Activated CD4-positive, alpha-beta T cell treated with anti-CD3 and anti-CD28 coated beads, Interleukin-2, Interleukin-4, amounts not matched to agents 100 ng/mL and 50 ng/mL, durations not matched to agents 16 hours and 8 hours (primary cell): ENCODE measurements at places on chromosomes 5 and 9.

DNA sequence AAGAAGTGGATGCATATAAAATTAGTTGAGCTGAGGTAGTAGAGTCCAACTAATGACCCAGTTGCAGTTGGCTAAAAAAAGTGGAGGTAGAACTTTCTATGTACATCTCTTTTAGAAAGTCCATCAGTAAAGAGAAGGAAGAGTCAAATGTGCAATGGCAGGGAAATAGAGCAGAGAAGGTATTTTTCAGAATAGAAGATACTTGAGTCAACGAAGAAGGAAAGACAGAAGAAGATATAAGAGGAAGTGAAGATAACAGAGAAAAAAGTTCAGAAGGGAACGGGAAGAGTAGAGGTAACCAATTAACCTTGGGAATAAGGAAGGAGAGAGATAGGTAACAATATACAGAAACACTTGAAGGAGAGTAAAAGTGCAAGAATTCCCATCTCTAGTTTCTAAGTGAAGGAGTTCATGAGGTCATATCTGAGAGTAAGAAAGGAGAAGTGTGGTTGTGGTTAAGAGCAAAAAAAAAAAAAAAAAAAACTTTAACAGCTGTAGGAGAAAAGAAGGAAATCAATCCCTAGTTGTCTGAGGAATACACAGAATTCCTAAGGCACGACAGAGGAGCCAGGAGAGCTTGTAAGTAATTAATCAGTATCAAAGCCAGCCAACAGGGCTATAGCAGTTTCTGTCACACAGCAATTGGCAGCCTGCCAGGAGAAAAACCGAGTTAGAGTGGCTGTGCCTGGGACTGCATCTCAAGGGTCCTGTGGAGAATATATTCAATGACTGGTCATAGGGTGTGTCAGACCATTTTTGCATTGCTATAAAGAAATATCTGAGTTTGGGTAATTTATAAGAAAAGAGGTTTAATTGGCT lies 61.0 kb downstream of the ARL15 start:
- DNase-seq = no peak

GRCh38 chr5:168086104-168086610 lies 205.3 kb upstream of the WWC1 start:
- no peak for DNase-seq

- DNase-seq = no peak
Measured at GRCh38 chr9:109640580-109641371, 139.2 kb upstream of the PALM2AKAP2 start.

- DNase-seq = no peak
Measured at GRCh38 chr5:132655821-132656773, 1.9 kb upstream of the IL13 start.

GRCh38 chr9:92661127-92661526 lies 8.8 kb downstream of the IPPK start:
- DNase-seq = no peak
